Central memory CD8-positive, alpha-beta T cell (primary cell): ENCODE measurements at places on chromosomes 7 and 10.

- no peak for DNase-seq
Observed at GRCh38 chr10:102868911-102869257, 386 bp upstream of the AS3MT start.

- no peak for DNase-seq
Observed at GRCh38 chr7:157032644-157033482, 22.4 kb upstream of the MNX1 start.

GRCh38 chr7:88746126-88746525 lies 13.4 kb upstream of the ZNF804B start:
- DNase-seq, result no peak

GRCh38 chr10:8048281-8049008 lies 6.0 kb upstream of the GATA3 start:
- DNase-seq, result peak; percentile 62

- DNase-seq, result no peak
Observed at GRCh38 chr7:111528331-111528730, 34.0 kb downstream of the IMMP2L start.

- DNase-seq, result no peak
Observed at GRCh38 chr7:75727881-75728593, 10.7 kb downstream of the HIP1 start.

- DNase-seq, result no peak
Observed at GRCh38 chr7:91264924-91265681, 870 bp downstream of the FZD1 start.

DNA sequence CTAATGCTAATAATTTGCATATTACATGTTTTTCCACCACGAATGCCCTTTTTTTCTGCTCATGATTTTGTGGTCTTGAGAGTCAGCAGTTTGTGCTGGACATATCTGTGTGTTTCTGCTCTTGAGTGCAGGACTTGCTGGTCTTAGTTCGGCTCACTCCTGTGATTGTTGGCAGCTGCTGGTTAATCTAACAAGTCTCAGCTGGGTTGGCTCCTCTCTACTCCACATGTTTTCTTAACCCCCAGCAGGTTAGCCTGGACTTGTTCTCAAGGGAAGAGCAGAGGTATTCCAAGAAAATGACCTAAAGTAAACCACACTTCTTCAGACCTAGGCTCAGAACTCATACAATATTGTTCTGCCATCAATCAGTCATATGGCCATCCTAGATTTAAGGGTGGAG lies 1238.9 kb downstream of the XPNPEP1 start:
- no peak for DNase-seq

DNA sequence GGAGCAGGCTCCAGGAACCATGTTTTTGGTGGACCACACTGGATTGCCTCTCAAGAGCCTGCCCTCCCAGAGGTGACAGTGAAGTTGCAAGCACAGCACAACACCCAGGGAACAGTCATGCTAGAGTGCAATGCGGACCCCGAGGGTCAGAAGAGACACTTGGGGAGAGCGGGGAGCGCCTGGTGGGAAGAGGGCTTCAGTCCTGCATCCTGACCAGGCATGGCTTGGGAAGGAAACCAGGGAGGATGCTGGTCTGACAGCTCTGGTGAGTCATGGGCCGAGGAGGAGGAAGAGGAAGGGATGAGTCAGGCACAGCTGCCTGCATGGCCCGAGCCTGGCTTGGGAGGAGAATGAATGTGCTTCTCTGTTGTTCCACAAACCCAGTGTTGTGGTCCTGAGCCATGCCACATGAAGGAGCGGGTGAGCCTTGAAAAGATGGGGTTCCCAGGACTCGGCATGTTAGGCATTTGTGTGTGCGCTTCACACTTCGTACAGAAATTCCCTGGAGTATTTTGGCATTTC lies 29.5 kb upstream of the ANKRD2 start:
- DNase-seq, result no peak

DNA sequence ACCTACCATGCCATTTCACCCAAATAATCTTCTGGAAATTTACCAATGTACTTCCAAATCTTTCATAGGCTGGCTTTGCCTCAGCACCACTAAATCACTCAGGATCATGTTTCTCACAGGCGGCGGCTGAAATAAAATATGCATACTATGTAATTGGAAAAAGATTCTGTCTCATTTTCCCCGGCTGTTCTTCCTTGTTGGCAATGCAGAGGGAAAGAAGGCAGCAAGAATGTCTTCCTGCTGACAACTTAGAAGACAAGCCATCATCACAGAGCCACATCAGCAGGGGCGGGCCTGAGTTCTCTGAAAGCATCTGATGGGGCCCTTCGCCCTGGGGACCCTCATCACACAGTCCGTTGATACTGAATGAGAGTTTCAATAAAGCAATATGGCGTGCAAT lies 39.2 kb upstream of the COL1A2 start:
- no peak for DNase-seq

GRCh38 chr10:24396396-24396795 lies 187.5 kb downstream of the KIAA1217 start:
- no peak for DNase-seq

DNA sequence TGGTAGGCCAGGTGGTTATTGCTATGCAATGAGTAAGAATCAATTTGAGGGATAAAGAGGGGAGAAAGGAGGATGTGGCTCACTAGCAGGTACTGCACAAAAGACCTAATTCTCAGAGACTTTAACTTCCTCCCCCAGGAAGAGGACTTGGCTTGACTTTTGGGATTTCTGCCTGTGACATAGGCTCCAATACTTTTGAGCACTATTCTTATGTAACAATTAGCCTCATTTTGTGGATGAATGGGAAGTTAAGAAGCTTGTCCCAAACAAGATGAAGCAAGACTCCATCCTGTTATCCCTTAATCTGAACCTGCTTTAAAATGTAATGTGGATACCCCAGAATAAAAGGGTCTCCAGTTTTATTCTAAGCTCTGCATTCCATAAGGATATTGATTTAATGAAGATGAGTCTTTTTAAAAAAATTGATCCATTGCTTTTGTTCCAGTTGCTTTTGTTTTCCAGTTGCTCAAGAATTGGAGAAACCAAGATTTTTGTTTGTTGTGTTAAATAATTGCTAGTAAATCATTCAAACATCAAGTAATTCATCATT lies 218.5 kb downstream of the SNX13 start:
- no peak for DNase-seq

DNA sequence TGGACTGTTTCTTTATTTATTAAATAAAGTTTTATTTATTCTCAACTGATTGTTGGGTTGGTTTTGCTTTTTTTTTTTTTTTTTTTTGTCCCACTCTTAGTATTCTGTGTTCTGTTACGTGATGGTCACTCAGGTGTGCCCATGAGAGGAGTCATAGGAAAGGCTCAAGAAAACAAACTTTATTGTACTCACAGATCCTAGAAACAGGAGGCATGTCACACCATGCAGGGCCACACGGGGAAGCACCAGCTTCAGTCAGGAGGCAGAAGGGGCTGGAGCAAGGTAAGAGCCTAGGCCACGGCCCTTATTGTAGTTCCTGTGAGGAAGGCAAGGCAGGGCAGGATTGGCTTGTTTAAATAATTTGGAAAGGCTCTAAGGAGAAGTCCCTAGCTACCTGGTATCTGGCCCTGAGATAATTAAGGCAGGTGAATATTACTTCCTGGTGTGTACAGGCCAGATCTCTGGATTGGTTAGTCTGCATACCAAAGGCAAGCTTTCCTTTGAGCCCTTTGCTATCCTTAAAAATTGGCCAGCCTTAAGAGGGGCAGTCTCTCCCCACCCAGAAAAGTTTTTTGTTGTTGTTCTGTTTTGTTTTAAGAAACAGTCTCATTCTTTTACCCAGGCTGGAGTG lies 8.3 kb downstream of the ATOH7 start:
- no peak for DNase-seq

GRCh38 chr10:92696606-92697383 lies 7.0 kb downstream of the HHEX start:
- no peak for DNase-seq

- peak; percentile 2 for DNase-seq
Observed at GRCh38 chr7:24716480-24717246, 40.6 kb downstream of the GSDME start.

DNA sequence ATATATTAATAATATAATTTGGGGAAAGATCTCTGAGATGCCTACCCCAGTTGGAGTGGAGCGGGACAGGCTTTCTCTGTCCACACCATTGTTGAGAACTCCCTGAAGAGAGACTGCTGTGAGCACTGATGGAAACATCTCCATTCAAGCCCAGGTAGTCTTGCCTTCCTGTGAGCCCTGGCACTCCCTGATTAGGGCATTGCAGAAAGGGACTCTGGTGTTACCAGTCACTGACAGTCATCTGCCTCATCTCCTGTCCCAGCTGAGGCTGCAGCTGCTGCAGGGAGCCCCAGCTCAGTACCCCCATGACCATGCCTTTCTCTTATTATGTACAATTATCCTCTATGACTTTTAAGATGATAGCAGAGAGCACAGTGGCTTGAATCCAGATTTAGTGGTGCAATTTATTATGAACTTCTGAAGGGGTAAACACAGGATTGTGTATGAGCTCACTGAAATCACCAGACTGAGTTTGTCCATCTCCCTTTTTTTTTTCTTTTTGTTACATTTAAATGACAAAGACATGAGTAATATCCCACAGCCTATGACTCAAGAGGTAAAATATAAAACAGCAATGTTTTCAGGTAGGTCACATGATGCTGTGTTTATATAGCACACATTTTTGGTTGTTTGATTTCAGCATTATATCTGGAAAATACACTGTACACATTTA lies 236.9 kb downstream of the SLC25A13 start:
- DNase-seq, result no peak

GRCh38 chr7:94697035-94697974 lies 41.4 kb upstream of the SGCE start:
- no peak for DNase-seq

DNA sequence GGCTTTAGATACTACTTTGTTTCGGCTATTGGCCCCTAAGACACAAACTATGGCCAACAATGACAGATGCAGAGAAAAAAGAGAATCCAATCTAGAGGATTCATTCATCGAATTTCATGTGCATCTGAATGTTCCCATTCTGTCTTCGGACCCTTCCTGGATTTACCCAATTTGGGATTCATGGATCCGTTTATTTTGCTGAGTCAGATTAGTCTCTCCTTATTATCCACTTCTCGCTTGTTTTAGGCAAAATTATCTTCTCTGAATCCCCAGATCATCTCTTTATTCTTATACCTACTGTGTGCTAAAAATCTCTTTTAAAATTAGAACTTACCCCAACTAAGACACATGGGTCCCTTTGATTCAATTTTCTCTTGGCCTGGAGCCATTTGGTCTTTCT lies 6.5 kb downstream of the TRPV6 start:
- no peak for DNase-seq

DNA sequence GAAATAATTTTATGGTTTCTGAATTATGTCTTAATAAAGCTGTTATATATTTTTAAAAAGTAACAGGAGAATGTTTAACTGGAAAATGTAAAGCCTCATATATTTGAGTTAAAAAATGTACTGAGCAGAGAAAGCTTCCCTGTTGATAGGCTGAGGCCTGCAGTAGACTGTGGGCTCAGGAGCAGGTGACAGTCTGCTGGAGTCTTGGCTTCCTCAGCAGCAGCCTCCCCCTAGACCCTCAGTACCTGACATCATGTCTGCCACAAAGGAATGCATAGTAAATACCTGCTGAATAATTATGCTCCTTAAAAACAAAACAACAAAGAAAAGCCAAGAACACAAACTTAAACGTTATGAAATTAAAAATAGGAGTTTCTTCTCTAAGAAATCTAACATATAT lies 73.9 kb upstream of the NOBOX start:
- DNase-seq, result no peak

- no peak for DNase-seq
Observed at GRCh38 chr10:78942091-78942501, 126.7 kb upstream of the ZMIZ1 start.

- DNase-seq, result no peak
Observed at GRCh38 chr10:20991526-20991925, 94.4 kb upstream of the NEBL start.

GRCh38 chr7:142349670-142350405 lies 92.0 kb upstream of the PRSS58 start:
- no peak for DNase-seq

DNA sequence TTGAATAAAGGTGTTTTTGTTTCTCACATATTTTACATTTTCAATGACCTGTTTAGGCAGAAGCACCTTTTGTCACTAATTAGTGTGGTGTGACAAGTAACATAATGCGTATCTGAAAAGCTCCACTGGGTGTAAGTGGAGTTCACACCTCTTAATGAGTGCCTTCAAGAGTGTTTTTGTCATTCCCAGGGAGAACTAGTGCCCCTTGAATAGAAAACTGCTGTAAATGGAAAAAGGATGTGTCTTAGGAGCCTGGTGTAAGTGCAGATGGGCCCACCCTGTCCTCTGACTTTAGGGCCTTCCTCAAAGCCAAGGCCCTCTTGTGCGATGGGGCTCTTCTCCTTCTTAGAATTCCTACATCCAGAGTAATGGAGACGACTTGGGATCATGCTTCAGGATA lies 170.0 kb downstream of the MGMT start:
- no peak for DNase-seq

GRCh38 chr10:6343305-6344010 lies 140.7 kb downstream of the PFKFB3 start:
- no peak for DNase-seq

GRCh38 chr7:94510582-94511496 lies 1.2 kb downstream of the CASD1 start:
- peak; percentile 25 for DNase-seq

- no peak for DNase-seq
Observed at GRCh38 chr10:51960494-51960895, 261.1 kb upstream of the CSTF2T start.

DNA sequence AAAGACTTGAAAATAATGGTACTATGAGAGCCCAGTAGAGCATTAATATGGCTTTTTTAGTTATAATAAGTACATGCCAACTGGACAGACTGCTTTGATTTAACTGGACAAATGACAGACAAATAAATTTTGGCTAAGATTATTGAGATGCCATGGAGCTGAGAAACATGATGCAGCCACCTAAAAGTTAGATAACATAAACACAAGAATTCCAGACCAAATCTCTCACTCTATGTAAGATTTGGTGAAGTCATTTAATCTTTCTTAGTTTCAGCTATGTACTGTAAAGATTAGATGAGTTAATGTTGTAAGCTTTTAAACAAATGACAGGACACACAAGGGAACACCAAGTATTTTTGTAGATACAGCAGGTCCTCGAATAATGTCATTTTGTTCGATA lies 118.2 kb downstream of the CACNA2D1 start:
- DNase-seq, result no peak

DNA sequence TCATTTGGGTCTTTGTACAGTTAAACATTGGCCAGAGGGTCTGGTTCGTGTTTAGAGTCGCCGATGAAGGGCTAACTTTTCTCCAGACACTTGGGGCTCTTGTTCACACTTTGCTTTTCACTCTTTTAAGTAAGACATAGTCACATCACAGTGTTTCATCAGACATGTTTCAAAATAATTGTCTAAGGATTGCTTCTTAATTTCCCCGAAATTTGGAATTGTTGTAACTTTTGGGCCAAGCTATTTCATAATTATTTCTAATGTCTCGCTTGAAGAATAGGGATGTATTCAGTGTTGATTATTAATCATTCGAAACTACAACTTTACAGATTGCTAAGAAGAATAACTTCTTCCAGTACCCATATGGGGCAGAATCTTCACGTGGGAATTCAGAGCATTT lies 92.8 kb downstream of the TCF7L2 start:
- DNase-seq, result no peak
